ENCODE measurements at places on chromosomes 5 and 9.
A peak's percentile ranks its signal among the peaks of the same experiment; 100 is the strongest.

- peak; percentile 5 for DNase-seq
These were observed 39.1 kb upstream of the GZMA start for GRCh38 chr5:55063220-55063863.

GRCh38 chr9:136019681-136020060 lies 58.5 kb upstream of the UBAC1 start:
- no peak for DNase-seq

GRCh38 chr9:134347996-134348395 lies 21.7 kb downstream of the RXRA start:
- DNase-seq: no peak

DNA sequence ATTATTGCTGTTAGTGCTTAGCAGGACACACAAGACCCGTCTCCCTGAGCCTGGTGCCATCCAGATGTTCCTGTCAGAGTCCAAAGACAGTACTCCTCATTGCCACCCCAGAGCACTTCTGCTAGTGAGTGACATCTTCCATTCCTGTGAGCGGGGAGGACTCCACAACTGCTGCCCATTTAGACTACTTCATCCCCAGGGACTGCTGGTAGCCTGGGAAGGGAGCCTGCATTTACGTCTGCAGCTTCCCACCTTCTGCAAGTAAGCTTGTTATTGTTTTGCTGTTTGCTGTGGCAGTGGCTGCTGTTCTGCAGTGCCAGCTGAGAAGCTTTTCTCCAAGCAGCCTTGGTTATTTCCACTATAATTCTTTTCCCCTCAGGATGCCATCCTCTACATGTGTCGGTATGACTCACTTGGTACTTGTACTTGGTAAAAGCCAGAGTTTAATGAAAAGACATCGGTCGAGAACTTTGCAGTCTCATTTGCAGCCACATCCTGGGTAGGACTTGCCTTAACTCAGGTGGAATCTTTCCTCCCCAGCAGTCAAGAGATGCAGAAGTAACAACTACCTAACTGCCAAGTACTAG lies 10.6 kb upstream of the MAP1B start:
- peak; percentile 9 for DNase-seq

DNA sequence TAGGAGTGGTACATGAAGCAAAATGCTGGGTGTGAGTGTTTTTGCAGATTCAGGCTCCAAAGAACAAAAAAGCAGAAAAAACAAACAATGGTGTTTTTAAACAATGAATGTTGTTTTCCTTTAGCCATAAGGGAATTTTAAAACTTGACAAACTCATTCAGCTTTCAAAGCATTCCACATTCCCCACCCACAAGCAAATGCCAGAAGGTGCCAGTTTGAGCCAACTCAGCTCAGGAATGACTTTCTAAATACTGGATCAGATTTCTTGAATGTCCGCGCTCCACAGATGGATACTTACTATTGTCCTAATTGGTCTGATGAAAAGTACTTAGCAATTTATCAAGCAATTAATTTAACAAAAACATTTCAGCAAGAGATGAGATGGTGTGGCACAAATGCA lies 12.9 kb upstream of the MOB3B start:
- DNase-seq: no peak
